Adipocyte (in vitro differentiated cells): ENCODE measurements at places on chromosomes 7 and 10.

- DNase-seq: no peak
Observed at GRCh38 chr10:26090762-26091161, 125.8 kb upstream of the GAD2 start.

- no peak for DNase-seq
Observed at GRCh38 chr10:12201543-12201942, 5.6 kb downstream of the CDC123 start.

DNA sequence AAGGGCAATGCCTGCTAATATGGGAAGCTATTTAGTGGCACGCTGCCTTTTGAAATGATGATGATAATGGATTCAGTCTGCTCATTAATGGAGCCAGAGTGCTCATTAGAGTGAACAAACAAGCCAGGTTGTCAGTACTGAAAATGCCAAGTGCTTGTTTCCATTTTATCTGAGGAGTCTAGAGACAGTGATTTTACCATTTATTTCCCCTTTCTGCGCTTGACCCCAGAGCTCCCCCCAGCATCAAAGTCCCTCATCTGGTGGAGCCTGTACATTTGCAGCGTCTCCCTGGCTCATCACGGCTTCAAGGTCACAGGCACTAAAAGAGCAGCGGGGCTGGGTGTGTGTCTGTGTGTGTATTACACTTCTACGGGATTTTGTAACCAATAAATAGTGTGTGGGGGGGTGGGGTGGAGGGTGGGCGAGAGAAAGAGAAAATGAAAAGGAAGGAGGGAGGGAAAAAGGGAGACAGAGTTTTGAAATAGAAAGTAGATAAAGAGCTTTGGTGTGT is 553.8 kb downstream of the TFEC start:
- DNase-seq: peak; percentile 38

GRCh38 chr7:25543210-25543609 is 314.9 kb upstream of the NPVF start:
- no peak for DNase-seq

- DNase-seq: no peak
Observed at GRCh38 chr10:33022691-33023090, 64.7 kb upstream of the ITGB1 start.

DNA sequence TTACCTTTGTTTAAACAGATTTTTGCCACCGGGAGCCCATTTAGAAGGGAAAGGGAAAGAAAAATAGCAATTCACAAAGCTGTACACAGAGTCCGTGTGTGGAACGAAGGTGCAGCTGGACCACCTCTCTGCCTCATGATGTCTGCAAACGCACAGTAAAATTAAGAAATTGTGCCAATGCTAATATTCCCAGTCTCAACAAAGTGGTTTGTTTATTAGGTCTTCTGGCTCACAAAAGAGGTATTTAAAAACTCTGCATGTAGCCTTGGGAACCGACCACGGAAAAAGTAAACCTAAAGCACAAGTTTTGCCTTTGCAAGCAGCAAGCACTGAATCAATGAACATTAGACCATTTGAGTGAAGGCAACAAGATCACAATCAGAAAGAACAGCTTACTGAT is 57.7 kb downstream of the CREB3L2 start:
- DNase-seq: no peak

- DNase-seq: no peak
Observed at GRCh38 chr7:123612024-123612423, 10.4 kb downstream of the ASB15 start.

GRCh38 chr7:57867884-57868701 is 418.1 kb downstream of the ZNF716 start:
- no peak for DNase-seq

DNA sequence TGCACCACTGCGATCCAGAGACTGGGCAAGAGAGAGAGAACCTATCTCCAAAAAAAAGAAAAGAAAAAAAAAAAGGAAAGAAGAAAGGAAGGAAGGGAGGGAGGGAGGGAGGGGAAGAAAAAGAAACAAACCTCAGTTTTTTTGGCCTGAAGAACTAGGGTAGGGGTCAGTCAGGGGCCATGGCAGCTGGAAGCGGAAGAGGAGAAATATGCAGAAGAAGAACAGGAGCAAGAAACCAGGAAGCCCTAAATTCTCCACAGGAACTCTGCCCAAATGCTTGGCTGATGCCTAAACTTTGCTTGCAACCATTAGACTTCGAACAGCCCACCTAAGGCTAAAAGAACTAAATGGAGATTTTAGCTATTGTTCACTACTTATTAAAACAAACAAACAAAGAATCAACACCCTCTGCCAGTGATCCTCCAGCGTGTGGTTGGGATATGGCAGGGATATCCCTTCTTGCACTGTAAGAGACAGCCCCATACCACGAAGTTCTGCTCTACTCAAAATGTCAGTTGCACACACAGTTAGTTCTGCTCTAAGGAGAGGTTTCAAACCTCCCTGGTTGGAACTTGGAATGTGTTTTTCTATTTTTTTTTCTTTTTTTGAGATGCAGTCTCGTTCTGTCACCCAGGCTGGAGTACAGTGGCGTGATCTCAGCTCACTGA is 139.5 kb downstream of the FAM107B start:
- DNase-seq: no peak

GRCh38 chr10:93580828-93581227 is 14.4 kb downstream of the FFAR4 start:
- no peak for DNase-seq

DNA sequence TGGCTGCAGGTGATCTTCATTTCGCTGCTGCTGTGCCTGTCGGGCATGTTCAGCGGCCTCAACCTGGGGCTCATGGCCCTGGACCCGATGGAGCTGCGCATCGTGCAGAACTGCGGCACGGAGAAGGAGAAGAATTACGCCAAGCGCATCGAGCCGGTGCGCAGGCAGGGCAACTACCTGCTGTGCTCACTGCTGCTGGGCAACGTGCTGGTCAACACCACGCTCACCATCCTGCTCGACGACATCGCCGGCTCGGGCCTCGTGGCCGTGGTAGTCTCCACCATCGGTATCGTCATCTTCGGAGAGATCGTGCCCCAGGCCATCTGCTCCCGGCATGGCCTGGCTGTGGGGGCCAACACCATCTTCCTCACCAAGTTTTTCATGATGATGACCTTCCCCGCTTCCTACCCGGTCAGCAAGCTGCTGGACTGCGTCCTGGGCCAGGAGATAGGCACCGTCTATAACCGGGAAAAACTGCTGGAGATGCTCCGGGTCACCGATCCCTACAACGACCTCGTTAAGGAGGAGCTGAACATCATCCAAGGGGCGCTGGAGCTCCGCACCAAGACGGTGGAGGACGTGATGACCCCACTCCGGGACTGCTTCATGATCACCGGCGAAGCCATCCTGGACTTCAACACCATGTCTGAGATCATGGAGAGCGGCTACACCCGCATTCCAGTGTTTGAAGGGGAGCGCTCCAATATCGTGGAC is 1.3 kb downstream of the CNNM2 start:
- DNase-seq: no peak

GRCh38 chr10:3932597-3933375 is 147.8 kb upstream of the KLF6 start:
- no peak for DNase-seq

- no peak for DNase-seq
Observed at GRCh38 chr10:69045441-69046300, 42.2 kb upstream of the SRGN start.

GRCh38 chr10:67735430-67735829 is 39.4 kb upstream of the CTNNA3 start:
- DNase-seq: no peak

GRCh38 chr7:2651336-2651735 is 19.6 kb downstream of the TTYH3 start:
- no peak for DNase-seq

- DNase-seq: no peak
Observed at GRCh38 chr7:44063547-44063893, 1.8 kb downstream of the PGAM2 start.

DNA sequence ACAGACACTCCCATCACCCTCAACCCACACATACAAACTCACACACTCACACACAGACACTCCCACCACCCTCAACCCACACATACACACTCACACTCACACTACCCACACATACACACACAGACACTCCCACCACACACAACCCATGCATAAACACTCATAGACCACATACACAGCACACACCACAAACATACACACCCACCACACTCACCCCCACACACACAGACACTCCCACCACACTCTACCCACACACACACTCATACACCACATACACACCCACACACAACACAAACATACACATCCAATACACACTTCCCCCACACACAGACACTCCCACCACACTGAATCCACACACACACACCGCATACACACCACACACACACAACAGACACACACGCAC is 521.2 kb downstream of the TCERG1L start:
- DNase-seq: no peak

DNA sequence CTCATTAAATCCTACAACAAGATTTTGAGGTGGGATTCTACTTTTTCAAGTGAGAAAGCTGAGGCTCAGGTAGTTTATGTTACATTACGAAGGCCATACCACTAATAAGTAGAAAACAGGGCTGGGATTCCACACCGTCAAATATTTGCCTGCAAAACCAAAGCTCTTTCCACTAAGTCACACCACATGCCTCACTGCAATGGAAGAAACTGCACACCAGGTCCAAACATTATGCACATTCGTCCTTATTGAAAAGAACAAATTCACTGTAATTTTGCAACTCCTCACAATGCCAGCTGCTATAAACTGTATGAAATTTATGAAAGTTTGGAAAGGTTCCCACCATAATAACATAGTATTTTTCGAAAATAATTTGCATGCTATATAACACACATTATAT is 66.5 kb downstream of the DGKB start:
- no peak for DNase-seq

GRCh38 chr7:69817121-69817520 is 218.8 kb downstream of the AUTS2 start:
- DNase-seq: peak; percentile 80

DNA sequence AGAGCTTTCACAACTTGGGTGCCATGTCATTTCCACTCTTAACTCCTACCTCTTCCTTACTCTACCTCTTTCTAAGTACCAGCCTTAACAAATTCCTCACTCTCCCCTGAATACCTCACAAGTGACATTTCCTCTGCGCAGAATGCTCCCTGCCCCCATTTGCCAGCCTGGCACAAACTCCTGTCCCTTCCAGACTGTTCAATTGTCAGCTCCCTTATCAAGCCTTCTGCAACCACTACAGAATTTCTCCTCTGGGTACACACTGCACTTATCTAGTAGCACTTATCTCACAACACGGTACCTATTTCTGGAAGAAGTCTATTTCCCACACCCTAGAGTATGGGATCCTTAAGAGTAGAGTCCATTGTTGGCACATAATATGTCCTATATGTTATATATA is 39.1 kb upstream of the ANAPC16 start:
- DNase-seq: no peak

DNA sequence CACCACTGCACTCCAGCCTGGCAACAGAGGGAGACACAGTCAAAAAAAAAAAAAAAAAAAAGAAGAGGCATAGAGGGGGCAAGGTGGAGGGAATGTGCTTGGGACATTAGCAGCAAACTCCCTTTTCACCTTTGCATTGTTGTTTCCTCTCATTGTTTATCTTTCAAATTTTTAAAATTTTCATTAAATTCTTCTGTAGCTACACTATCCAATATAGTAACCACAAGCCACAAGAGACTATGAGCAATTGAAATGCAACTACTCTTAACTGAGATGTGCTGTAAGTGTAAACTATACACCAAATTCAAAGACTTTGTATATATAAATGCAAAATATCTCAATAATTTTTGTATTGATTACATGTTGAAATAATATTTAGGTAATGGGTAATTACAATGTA is 43.4 kb downstream of the EBLN1 start:
- no peak for DNase-seq

- DNase-seq: no peak
Observed at GRCh38 chr7:137886281-137886680, 39.5 kb upstream of the DGKI start.

DNA sequence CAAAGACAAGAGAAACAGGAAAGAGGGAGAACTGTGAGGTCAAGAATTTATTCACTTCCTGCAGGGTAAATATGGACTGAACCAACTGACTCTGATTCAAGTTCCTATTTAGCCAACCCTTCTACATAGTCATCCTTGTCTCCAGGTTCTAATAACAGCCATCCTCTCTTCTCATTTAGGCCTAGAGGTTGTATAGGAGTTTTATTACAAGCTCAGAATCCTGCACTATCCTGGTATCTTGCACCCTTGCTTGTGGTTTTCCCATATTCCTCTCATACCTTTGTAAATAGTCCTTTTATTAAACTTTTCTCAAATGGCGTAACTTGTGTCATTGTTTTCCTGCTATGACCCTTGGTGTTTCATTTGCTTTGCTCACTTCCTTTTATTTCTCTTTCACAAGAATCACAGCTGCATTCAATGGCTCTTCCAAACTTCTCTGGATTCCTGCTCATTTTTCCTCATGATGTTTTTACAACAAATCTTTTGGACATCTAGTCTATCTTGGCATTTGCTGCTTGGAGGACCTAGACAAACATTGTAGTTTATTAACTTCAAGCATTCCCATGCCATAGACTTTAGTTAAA is 12.4 kb upstream of the OR2A5 start:
- DNase-seq: no peak

- DNase-seq: peak; percentile 40
Observed at GRCh38 chr10:100827819-100828737, 82.7 kb downstream of the PAX2 start.

DNA sequence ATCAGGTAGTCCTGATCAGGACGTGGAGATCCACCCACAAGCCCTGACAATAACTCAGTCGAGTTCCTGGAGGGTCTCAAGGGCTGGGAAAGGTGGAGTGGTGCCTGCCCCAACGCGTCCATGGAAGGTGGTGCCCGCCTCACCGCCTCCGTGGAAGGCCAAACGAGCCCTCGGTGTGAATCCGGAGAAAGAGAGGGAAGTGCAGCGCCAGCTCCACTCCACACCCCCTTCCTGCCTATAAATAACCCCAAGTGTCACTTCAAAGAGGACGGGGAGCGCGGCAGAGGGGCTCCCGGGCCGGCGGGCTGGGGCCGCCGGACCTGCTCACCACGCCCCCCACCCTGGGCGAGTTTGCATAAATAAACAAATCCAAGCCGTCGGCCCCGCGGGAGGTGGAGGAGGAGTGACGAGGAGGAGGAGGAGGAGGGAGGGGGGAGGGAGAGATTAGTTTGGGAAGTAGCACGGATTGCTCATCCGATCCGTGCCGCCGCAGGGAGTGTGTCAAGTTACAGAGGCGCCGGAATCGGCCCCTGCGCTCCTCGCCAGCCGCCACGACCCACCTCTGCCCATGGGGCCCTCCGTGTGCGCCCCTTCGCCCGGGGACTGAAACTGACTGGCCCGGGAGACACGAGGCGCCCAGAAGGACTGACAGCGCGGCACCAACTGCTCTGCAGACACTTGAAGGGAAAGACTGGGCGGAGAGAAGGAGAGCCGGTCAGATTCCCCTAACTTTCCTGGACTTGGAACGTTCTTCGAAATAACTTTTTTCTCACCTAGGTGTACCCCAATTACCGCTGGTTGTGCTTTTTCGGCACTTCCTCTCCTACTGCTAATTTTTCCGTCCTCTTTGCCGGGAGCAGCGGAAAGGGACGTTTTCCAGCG is at the start of gene COL13A1:
TSS of gene COL13A1 (plus strand) at position 473 of the 882 bp plus-strand sequence. CDS start 518 bp downstream, outside the sequence.
- peak; percentile 82 for DNase-seq
